Activated CD4-positive, CD25-positive, alpha-beta regulatory T cell treated with anti-CD3 and anti-CD28 coated beads, Interleukin-2, amount 50 U/mL, for 72 hours (primary cell): ENCODE measurements at places on chromosomes 6 and 20.
A peak's percentile ranks its signal among the peaks of the same experiment; 100 is the strongest.

DNA sequence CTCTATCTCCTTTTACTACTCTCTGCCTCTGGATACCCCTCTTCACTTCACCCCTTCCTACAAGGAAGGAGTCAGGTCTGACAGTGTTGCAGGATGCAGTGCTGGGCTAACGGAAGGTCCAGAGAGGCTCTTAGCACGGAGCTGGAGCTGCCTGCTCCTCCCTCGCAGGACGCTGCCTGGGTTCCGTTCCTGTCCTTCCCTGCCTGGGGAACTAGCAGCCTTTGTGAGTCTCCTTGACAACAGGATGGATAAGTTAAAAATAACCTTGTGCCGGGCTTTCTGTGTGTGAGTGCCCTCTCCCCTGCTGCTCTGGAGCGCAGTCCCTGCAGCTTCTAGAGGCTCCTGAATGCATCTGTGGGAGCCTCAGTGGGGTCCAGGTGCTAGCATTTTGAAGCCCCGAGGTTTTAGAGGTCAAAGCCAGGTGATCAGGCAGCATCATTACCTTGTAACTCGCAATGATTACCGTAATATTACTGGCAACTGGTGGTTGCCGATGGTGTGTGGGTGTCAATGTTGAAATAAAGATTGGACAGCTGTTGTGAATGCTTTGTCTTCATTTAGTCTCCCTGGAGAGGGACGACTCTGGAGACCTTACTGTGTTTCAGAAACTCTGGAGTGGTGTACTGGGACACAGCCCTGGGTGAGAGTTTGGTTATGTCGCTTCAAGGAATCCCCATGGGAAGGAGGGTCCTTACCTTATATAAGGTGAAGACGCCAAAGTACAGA is 44.4 kb downstream of the CDS2 start:
- no peak for DNase-seq

GRCh38 chr6:68639826-68640490 is 4.9 kb downstream of the ADGRB3 start:
- no peak for DNase-seq

DNA sequence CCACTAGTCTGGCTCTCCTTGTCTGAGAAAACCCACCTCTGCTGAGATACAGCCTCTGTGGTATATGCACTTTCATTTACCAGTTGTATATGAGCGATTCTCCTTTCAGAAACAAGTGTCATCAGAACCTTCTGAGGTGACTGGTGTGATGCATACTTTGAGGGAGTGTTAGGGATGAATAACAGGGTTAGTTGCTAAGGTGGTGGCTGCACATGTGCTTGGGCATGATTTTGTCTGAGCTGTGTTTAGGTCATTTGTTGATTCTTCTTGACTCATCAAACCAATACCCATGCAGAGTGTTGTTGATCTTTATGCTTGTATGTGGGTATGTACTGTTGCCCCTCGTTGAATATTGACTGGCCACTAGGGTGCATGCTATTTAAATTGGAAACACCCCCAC is 25.7 kb downstream of the DTD1 start:
- no peak for DNase-seq

DNA sequence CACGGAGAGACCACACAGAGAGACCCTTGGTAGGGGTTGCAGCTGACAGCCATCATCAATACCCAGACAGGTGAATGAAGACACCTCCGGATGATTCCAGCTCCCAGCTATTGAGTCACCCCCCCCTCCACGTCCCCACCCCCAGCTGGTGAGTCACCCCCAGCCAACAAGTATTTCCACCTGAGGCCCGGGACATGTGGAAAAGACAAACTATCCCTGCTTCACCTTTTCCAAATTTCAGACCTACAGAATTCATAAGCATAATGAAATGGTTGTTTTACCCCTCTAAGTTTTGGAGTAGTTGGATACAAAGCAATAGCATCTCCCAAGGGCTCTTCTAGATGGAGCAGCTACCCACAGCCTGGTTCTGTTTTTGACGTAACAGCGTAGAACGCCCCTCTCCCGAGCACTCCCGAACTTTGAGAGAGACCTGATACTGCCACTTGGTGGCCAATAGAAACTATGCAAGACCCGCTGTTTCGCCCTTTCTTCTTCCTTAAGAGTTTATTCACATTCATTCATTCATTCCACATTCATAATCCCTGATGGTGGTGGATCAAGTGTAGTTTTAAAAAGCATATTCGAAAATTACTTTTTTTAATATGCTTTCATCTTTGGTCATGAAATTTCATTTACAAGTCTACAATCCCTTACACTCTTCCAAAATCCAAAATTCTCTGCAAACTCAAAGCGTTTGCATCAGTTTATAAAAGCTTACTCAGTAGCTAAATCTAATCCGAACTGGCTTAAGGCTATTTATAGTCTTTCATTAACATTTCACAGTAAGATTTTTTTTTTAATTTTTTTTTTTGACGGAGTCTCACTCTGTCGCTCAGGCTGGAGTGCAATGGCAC is 15.1 kb upstream of the PPP1R16B start:
- peak; percentile 59 for DNase-seq

- no peak for DNase-seq
Observed at GRCh38 chr6:12163149-12163548, 127.0 kb upstream of the EDN1 start.

DNA sequence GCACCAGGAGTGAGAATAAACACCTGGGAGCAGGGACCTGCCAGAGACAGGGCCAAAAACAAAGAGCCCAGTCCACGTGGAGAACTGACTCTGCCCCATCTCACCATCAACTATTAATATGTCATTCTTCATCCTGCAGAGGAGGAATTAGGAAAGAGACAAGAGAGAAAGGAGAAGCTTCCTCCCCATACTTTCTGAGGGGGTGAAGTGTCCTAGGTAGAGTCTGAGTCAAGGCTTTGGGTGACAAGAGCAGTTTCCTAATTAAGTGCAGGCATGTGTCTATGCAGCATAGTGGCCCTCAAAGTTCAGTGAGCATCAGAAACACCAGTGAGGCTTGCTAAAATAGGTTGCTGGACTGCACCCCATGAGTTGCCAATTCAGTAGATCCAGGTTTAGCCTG is 40.7 kb upstream of the BMP2 start:
- no peak for DNase-seq

DNA sequence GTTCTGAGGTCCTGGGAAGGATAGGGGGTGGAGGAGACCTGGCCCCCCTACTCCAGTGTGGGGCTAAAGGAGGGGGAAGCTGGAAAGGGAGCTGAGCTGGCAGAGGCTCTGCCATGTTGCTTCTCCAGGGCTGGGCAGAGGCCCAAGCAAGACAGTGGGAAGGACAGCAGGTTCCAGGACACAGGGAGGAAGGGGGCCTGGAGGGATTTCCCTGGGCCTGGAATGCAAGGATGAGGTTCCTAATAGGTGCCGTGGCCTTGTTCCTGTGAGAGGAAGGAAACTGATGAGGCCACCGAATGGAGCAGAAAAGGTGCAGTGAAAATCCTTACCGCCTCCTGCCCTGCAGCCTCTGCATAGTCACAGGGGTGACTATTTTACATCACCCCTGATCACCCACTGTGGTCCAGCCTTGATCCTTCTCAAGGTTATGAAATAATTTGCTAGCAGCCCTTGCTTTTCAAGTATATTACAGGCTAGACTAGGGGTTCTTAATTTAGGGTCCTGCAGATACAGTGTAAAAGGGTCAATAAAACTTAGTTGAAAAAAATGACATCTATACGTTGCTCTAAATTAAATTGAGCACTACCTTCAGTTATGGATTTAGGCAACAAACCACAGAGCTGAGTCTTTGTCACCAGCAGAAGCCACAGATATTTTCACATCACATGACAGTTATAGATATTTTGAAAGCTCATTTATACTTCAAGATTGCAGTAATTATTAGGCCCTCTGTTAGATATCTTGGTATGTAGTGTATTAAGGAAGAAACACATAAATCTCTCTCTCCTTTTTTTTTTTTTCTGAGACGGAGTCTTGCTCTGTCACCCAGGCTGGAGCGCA is 45.7 kb upstream of the RNF24 start:
- DNase-seq = no peak

DNA sequence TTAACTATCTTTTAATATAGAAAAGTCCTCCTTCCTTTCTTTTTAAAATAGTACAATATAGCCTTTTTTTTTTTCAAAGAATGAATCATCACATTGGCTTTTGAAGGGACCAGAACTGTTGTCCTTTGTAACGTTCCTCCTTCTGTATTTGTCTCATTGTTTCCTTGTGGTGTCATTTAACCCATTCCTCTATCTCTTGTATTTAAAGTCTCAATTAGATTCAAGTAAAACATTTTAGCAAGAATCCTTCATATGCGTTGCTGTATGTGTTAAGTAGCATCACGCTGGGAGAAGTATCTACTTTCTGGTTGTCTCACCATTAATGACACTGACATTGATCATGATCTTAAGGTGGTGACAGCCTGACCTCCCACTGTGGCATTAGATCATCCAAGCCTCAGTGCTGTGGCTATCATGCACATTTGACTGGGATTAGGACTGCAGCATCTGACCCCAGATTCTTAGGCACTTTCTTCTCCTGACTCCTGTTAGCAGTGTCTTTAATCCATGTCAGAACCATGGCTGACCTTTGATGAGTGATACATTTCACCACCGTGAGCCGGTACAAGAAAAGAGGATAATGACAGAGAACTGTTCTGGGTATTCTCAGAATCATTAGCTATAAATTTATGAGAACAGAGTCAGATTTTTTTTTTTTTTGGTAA is 67.5 kb upstream of the TFB1M start:
- DNase-seq = no peak

- DNase-seq = no peak
Observed at GRCh38 chr6:74137911-74138310, 441.9 kb downstream of the CD109 start.

- peak; percentile 57 for DNase-seq
Observed at GRCh38 chr20:438571-439469, 23.5 kb downstream of the TBC1D20 start.

DNA sequence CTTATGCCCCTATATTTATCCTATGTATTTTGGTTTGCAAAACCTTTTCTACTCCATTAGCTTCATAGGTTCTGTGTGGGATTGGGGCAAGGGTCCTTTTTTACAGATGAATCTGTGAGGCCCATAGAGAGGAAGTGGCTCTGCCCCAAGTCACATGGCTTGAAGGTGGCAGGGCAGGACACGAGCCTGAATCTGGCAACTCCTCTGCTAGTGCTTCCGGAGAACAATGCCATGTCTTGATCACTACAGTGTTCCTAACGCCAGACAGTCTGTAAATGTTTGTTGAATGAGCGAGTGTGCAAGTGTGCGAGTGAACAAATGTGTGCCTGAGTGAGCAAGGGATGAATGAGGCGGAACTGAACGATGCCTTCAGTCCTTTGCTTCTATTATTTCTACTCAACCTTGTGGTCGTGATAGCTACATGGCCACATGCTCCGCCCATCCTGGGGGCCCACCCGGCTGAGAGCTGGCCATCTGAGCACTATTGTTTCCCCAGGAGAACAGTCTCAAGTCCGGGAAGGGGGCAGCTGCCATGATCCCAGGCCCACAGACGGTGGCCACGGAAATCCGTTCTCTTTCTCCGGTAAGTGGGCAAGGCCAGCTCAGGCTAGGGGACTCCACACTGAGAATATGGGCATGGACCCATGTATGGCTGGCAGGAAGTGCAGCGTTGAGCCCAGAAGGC is 17.8 kb upstream of the AAR2 start:
- DNase-seq = no peak

DNA sequence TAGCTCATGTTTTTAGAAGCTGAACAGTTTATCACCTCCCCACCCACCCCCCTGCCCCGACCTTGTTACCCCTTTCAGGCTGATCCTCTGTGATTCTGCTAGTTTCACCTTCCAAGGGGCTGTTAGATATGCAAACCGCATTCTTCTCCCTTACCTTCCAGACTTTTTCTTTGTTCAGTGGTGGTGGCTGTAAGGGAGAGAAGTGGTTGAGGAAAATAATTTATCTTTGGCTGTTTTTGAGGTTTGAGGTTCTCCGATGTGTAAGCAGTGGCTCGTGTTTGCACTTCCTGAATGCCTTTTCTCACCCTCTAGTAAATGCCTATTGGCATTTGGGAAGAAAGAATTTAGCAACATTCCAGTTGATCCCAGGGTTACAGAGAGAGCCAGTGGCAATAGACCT is 69.4 kb upstream of the KCNG1 start:
- DNase-seq = no peak

- DNase-seq = no peak
Observed at GRCh38 chr6:162721404-162721687, 6.2 kb downstream of the PRKN start.

DNA sequence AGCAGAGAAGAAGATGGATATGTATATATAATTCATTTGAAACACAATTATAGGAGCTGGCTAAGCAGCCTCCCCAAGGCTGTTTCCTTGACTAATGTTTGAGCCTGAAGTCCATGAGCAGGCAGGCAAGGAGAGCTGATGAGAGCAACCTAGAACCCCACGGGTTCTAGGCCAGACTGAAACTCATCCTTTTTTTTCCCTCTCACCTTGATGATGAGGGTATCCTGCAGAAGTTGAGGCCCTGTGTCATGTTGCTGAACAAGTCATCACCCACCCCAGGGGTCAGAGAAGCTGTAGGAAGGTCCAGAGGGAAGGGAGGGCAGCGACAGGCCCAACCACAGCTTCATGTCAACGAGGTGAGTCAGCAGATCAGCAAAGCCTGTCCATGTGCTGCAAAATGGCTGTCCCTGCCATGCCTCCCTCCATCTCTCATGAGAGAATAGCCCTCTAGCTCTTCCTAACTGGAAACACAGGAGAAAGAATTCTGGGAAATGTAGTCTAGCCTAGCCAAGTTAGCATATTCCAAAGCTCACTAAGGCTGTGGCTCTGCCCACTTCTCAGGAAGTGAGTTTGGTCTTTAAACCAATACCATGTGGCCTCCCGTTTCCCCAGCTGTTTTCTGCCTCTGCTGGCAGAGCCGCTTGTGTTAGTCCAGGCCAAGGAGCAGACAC is 91.3 kb upstream of the DTNBP1 start:
- no peak for DNase-seq

DNA sequence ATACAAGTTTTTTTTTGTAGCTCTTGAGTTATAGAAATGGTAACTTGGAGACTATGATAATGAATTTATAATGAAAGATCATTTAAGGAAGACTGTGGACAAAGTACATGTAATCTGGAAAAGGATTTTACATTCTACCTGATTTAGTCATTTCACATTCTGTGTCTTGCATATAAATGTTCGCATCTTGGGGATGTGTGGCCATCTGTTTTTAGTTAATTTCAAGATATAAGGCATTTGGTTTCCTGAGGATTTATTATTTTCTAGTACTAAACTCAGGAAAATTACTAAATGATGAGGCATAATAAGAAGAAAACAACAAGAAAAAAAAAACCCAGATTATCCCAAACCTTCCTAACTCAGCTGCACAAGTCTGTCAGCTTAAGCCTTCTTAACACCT is 112.7 kb upstream of the PRL start:
- DNase-seq = no peak

GRCh38 chr6:79431537-79431933 is 105.7 kb downstream of the LCA5 start:
- no peak for DNase-seq

DNA sequence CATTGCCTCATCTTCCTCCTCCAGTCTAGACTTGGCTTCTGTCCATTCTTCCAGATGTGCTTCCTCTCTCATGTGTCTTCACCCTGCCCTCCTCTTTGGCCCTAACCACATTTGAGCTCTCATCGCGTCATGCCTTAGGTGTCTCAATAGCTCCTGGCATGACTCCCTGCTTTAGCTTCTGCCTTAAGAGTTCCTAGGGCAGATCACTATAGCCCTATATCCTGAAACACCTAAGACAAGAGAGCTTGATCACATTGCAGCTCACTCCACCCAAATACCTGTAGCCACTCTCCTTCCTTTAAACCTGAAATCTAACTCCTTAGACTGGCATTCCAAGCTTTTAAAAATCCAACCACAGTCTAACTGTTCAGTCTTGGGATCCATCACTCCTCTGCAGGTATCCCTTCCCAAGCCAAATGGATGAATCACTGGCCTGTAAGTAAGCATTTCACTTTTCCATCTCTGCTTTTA is 69.0 kb upstream of the STXBP5 start:
- DNase-seq = no peak

GRCh38 chr6:166655713-166656229 is 28.7 kb upstream of the RPS6KA2 start:
- no peak for DNase-seq
